ENCODE measurements at places on chromosomes 16 and 17.
A peak's percentile ranks its signal among the peaks of the same experiment; 100 is the strongest.

- DNase-seq: no peak
These were observed 12.0 kb downstream of the CYBC1 start for GRCh38 chr17:82438401-82439193.

DNA sequence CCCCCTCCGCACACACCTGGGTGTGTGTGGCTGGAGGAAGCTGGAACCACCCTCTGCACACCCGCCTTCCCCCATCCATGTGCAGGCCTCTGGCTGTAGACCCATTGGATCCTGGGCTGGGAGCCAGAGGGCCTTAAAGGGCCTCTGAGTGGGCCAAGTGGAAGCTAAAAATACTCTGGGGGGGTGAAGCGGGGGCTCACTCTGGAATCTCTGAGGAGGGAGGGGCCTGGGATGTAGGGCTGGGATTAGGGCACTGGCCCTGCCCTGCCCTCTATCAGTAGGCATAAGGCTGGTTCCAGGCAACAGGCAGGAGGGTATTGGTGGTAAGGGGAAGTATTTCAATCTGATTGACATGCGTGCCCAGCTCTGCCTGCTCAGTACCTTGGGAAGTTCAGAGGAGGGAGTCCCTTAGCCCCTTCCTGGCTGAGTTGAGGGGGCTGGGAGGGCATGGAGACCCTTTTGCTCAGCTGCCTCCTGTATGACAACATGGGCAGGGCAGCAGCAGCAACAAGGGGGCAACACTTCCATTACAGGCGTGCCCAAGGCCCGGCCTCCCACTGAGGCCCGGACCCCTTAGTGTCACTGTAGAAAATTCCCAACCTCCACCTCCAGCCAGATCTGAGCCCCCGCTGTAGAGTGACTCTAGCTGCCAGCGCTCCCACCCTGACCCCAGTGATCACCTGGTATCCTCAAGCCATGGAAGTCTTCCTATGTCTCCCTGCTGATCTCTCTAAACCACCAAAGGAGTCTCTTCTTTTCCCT, 5.2 kb downstream of the ITGA3 start:
- no peak for DNase-seq

- DNase-seq: no peak
These were observed 9.8 kb upstream of the MAP3K14 start for GRCh38 chr17:45326626-45327025.

DNA sequence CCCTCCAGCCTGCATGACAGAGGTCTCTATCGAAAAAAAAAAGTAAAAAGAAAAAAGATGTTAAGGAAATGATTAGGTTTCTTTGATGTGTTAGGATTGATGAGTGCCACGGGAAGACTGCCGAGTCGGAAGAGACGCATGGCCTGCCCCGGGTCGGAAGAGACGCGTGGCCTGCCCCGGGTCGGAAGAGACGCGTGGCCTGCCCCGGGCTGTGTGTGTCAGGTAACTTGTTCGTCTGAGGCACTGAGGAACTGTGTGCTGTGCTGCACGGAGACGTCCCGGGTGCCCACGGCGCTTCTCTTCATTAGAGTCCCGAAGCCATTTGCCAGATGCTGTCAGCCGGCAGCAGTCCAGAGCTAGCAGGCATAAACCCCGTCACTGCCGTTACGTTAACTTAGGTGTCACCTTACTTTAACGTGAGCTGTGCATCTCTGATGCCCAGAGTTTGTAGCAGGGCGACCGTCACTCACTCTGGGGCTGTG, 40.5 kb upstream of the FASN start:
- no peak for DNase-seq

- DNase-seq: peak; percentile 68
These were observed at the start of gene UBTF for GRCh38 chr17:44219616-44220212. TSS of gene UBTF (minus strand) at chr17:44219675. CDS start at chr17:44218229, 1,446 bp downstream.

DNA sequence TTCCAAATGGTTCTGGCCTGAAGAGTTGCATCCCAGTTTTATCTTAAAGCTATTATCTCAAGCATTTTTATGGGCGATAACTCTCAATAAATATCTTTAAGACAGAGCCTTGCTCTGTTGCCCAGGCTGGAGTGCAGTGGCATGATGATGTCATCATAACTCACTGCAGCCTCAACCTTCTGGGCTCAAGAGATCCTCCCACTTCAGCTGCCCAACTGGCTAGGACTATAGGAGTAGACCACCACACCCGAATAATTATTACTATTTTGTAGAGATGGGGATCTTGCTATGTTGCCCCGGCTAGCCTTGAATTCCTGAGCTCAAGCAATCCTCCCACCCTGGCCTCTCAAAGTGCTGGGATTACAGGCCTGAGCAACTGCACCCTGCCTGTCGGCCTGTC, 26.1 kb upstream of the CYTH1 start:
- no peak for DNase-seq

DNA sequence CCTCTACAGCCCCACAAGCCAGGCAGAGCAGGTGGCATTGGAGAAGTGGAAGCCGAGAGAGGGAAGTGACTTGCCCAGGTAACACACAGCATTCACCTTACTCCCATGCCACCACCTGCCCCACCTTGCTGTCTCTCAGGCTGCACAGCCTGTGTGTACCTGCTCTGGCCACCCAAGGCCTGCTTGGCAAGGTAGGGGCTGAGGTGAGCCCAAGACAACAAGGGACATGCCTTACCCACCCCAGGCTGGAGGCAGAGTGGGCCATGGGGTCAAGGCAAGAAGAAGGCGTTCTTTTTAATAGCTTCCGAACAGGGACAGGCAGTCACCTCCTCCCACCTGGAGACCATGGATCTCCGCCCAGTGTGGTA, 40.1 kb downstream of the IRX3 start:
- DNase-seq: no peak

DNA sequence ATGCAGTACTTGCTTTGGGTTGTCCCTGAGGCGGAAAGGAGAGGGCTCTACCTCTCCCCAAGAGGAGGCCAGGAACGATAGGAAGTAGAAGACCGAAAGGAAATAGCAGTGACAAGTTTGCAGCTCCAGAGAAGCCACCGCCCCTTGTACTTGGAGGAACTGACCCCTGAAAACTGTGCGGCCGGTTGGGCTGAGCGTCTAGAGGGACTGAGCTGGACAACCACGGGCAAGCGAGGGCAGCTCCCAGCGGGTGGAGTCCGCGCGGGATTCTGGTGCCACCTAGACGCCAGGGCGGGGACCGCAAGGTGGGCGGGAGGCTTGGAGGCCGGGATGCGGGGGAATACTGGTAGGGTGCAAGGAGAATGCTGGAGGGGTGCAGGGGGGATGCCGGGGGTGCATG, 1.3 kb upstream of the SLC6A4 start:
- no peak for DNase-seq

- DNase-seq: no peak
These were observed 6.2 kb downstream of the LLGL2 start for GRCh38 chr17:75531721-75532072.

DNA sequence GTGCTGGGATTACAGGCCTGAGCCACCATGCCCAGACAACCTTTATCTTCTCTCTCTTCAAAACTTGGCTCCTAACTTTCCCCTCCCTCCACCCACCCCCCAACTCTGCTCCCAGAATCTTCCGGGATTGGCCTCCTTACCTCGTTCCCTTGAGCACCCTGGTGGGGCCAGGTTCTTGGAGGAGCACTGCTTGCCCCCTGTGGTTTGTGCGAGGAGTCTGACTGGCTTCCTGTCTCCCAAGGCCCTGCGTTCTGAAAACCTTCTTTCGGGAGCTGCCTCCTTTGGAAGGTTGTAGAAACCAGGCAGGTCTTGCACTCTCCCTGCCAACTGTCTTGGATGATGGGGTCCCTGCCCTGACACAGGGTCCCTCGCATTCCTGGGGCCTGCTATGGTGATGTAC, 19.8 kb downstream of the PLXDC1 start:
- no peak for DNase-seq

DNA sequence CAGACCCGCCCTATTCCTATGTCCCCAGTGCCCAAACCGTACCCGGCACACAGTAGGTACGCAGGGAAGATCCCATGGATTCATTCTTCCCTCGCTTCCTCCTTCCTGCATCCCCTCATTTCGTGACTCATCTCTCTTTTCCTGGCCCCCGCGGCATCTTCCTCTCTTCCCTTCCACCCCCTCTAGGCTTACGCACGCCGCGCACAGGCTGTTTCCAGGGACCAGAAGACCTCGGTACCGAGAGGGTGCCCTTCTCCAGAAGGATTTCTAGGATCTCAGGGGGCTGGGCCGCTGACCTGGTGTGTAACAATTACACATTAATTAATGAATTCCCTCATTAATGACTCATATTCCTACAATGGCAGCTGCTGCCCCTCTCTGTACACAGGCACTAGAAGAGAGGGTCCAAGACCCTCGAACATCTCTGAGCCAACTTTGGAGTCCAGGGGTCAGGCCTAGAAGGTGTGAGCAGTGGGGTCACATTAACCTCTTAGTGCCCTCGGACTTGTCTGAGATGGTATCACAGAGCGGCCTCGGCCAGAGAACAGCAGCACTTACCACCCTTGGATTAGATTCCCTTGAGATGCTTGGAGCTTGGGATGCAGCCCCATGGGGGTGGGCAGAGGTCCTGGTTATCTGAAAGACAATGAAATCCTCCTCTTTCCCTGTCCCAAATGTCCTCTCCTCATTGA, 16.8 kb upstream of the PLLP start:
- DNase-seq: no peak

- DNase-seq: peak; percentile 74
These were observed at the start of gene ARL4D for GRCh38 chr17:43398724-43399595. TSS of gene ARL4D (plus strand) at chr17:43398993. CDS start at chr17:43399733, 740 bp downstream.

- DNase-seq: no peak
These were observed 1.5 kb downstream of the SPOP start for GRCh38 chr17:49676276-49676868.

DNA sequence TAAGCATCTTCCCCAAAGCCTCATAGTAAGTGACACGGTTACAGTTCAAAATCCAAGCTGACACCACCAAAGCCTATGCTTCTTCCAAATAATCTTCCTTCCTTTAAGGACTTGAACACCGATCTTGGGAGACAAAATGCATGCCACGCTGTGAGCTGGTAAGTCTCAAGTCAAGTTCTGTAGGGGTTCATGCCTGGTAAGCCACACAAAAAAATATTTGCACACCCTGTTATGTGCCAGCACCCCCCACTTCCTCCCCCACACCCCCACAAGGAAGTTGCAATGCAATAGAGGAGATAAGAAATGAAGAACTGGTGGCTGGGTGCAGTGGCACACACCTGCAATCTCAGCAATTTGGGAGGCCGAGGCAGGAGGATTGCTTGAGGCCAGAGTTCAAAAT, 5.6 kb downstream of the NOG start:
- no peak for DNase-seq

DNA sequence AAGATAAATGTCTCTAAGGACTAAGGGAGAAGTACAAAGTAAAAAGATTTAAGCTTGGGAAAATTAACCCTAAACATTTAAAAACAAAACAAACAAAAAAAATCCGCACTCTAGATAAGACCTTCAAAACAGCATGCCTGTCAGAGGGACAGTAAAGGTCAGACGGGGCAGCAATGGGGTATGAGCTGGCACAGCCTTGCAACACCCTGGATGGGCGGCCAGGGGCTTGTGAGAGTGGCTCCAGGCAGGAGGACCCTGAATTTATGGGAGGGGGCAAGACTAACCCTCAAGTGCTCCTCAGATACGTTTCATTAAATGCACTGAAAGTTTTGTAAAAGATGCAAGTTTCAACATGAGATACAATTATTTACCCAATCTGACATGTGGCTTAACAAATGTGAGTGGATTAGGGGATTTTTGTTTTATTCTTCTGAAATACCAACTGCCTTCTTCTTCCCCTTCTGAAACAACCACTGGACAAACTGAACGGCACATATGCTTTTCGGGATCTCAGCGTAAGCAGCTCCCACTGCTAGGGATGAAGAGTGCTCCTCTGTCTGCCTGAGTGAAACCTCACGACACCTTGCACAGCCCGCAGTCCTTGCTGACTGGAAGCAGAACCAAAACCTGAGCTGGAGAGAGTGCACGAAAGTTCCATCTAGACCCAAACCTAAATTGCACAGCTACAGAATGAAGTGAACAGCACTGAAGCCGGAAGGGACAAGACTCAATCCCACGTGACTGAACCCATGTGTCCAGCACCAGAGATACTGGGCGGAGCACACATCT, 128.4 kb downstream of the ANKRD11 start:
- DNase-seq: no peak

DNA sequence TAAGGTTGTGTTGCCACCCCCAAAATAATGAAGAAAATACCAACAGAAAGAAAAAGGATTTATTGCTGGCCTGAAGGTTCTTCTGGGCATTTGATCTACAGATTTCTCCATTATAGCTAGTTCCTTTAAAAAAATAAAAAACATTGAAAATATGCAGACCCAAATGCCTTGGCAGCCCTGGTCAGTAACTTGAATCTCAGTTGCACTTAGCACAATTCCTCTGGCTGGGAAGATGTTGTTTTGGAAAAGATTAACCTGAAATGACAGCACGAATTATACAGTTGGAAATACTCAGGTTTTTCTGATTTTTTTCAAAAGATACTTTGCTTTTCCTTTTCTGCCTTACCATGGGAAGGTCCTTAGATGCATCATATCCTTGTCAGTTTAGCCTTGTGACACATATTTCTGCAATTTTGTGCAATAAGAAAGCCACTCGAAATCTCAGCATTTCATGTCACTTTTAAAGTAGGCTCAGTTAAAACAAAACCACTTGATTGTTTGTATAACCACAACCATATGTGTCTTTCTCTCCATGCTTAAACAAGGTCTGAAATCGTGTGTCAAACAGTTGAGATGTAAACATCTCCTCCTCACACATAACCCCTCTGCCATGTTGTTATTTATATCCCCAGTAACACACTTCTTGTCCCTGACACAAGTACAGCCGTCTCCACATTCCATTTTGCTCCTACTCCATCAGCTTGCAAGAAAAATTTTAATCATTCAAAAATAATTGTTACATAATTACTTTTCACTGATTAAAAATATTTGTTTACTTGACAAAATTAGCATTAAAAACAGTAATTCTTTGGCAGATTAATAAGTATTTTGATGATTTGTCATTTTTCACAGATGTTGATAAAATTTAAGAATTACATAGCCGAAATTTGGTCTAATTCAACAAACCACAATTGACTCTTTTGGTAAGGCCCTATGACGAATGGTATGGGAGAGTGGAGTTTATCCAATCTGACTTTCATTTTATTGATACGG, 61.1 kb downstream of the SIAH1 start:
- DNase-seq: no peak

GRCh38 chr17:51065466-51065865, 55.2 kb downstream of the SPAG9 start:
- DNase-seq: no peak

DNA sequence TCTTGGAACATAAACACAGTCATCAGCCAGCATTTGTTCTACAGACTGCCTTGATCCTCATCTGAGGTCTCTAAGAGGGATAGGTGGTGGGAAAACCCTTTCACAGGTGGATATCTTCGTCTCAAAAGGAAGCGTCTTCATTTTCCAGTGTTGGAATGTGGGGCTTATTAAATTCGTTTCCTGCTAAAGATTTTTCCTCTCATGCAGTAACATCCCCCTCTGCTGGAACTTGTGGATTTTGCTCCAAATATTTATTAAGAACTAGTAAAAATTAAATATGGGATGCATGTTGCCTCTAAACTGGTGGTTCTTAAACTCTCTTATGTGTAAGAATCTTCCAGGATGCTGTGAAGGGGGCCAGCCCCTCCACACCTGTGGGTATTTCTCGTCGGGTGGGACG, 20.1 kb upstream of the MLYCD start:
- DNase-seq: no peak
